ENCODE measurements at places on chromosomes 5 and 9.

GRCh38 chr9:107054146-107054545, 191.2 kb downstream of the ZNF462 start:
- no peak for DNase-seq

GRCh38 chr5:180801596-180802324, 846 bp downstream of the MGAT1 start:
- no peak for DNase-seq

DNA sequence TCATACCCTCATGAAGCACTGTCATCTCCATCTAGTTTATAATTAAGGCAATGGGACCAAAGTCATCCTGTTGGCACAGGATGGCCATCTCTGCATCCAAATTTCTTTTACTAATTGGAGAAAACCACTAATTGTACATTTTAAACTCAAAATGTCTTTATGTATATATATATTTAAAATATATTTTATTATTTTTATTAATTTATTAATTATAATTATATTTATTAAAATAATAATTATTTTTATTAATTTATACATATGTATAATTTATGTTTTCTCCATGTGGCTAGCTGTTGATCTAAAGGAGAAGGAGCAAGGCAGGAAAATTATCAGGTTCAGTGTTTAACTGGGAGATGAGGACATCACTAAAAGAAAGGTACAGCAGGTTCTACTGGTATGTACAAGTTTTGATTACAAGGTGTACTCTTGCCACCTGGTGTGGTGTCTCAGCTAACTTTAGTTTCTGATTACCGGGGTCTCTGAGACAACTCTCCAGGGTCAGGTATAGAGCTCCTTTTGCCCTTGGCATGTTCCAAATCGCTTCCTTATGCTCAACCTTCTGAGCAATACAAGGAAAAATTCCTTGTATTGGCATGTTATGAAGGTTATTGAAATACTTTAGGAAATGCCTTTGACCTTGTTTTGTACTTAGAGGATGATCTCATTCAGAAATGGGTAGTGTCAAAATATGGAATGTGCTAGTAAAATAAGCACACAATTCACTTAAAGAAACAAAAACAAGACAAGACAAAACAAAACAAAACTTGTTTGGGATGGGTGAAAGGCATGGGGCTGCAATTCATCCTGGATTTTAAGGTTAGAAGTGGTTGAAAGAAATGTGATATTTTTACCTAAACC, 79.6 kb downstream of the GHR start:
- DNase-seq: no peak

- no peak for DNase-seq
Observed at GRCh38 chr5:157592594-157592993, 17.0 kb upstream of the ADAM19 start.

GRCh38 chr9:61669352-61669751, 479.5 kb downstream of the SPATA31A7 start:
- DNase-seq: no peak

GRCh38 chr5:170769246-170769645, 14.3 kb upstream of the GABRP start:
- DNase-seq: no peak

- no peak for DNase-seq
Observed at GRCh38 chr9:113583511-113584427, 120.2 kb downstream of the RGS3 start.

DNA sequence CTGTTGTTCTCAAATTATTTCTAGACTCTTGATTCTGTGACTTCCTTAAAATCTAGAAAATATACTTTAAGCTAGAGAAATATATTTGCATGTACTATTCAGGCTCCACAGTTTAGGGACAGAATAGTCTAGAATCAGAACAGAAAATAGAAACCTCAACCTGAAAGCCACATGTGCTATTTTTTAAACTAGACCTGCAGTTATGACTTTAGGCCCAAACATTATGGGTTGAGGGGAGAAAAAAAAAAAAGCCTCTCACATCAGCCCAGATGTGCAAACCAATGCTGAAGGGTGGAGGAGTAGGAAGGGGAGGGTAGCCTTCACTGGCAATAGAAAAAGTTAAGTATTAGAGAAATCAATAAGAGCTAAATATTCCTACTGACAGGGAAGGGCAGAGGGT, 35.7 kb downstream of the ELL2 start:
- no peak for DNase-seq

Measured in NCI-H526 (cell line).